Fibroblast of skin of abdomen (primary cell): ENCODE measurements at places on chromosomes 11 and 22.
A peak's percentile ranks its signal among the peaks of the same experiment; 100 is the strongest.

GRCh38 chr11:23480736-23481135 lies 620.5 kb upstream of the CCDC179 start:
- no peak for DNase-seq

DNA sequence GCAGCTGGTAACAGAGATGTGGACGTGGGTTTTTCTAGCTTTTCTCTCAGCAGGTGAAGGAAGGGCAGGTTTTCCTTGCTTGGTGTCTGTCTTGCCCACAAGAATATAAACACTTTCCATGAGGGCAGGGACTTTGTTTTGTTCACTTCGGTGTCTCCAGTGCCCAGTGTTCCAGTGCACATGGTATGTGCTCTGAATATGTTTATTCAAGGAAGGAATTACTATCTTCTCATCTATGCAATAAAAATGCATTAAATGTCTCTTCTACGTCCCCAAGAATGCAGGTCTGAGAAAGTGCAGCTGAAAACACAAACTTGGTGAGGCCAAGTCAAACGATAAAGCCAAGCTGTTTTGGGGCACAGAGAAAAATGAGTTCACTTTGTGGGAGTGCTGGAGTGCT lies 56.3 kb upstream of the PLET1 start:
- no peak for DNase-seq

DNA sequence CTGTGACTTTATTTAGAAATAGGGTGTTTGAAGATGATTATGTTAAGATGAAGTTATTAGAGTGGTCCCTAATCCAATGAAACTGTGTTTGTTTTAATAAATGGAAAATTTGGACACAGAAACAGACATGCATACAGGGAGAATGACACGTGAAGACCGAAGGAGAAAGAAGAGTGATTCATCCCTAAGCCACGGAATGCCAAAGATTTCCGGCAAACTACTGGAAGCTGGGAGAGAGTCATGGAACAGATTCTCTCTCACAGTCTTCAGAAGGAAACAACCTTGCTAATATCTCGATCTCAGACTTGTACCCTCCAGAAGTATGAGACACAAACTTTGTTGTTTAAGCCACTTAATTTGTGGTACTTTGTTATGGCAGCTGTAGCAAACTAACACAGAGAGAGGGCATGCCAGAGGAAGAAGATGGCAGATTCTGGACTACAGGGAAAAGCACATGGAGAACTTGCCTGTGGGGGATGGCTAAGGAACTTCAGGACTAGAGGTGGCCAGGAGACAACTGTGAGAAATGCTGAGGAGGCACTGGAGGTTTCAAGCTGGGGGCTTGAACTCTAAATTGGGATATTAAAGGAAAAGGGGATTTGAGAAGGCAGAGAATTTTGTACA lies 733.5 kb upstream of the CCDC90B start:
- peak; percentile 81 for DNase-seq

- no peak for DNase-seq
These were observed 159.7 kb downstream of the DBX1 start for GRCh38 chr11:20000351-20001134.

DNA sequence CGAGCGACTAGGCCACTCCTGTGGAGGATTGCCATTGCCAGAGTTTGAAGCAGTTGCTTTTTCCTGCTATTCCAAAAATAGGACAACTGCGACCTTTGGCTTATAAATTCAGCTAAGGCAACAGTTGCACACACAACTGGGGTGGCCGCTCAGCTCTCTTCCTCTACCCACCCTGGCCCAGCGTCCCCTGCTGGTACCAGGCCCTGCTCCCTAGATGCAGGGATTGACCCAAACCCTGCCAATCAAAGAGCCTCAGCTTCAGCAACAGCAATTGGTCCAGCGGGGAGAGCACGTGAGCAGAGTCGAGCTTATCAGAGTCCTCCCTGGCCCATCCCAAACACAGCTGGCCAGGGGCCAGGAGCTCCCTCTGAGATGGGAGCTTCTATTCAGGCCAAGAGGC lies 22.0 kb upstream of the CABP2 start:
- no peak for DNase-seq

GRCh38 chr11:82076126-82076525 lies 657.5 kb downstream of the FAM181B start:
- no peak for DNase-seq

DNA sequence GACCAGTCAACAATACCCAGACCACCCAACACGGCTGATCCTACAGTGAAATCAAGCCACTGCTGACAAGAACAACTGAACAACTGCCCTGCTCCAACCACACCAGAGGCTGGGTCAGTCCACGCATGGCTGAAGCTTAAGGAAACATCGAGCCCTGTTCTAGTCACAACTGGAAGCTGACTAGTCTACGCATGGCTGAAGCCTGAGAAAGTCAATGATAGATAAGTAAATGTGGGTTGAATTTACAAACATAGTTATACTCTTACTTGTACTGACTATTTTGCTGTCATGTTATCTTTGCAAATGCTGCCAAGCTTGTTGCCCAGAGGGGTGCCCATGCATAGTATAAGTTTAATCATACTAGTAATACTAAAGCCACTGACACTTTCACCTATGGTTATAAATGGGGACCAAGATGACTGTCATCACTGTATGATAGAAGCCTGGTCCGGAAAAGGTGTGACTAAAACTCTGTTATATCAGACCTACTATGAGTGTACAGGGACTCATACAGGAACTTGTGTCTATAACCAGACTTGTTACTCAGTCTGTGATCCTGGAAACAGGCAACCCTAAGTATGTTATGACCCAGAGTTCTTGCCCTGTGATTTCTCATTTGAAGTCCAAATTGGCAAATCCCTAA lies 43.4 kb upstream of the GLYAT start:
- DNase-seq: no peak

- DNase-seq: no peak
These were observed 3.3 kb downstream of the TMEM132A start for GRCh38 chr11:60927600-60927999.

DNA sequence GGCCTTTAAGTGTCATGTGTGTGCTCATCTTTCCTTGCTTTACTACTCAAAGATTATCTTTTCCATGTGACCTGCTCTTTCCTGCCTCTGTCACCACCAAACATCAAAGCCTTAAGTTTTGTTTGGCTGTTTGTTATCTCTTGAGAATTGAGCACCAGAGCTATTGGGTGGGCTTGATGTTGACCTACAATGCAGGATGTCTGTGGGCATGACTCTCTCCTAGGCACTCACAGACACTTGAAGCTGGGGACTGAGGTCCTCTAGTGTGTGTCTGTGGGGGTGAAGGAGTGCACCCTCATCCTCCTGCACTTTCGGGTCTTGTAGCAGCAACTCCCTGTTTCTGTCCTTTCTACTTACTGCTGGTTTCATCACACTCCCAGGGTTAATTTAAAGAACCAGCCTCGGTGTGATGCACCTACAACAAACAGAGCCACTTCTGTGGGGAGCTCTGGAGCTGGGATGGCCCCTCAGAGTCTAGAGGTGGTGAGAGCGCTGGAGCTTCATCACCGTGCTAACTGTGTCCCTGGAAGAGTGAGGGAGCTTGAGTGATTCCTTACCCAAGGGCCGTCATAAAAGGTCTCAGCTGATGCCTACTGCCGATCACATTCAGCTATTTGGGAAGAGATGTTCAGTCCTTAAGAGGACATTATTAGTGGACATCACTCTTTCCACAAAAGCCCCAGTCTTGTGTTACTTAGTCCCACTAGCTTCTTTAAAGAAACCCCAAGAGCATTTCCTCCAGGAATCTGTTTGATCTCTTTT lies 56.3 kb downstream of the LRRC74B start:
- DNase-seq: peak; percentile 13

GRCh38 chr11:115222218-115222862 lies 281.9 kb downstream of the CADM1 start:
- peak; percentile 88 for DNase-seq

DNA sequence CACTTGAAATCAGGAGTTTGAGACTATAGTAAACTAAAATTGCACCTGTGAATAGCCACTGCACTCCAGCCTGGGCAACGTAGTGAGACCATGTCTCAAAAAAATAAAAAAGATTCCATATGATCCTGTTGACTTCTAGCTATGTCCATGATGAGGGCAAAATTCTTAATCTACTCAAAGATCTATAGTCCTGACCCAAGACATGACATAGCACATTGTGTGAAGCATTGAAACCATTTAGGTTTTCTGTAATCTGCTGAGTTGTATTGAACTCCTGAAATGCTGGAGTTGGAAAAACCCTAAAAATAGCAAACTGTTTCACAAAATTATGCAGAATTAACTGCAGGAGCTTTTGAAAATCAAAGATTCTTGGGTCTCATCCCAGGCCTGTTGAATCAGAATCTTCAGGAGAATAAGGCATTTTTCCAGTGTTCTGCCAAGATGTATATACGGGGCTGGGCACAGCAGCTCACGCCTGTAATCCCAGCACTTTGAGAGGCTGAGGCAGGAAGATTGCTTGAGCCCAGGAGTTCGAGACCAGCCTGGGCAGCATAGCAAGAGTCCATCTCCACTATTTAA lies 29.8 kb upstream of the LDHA start:
- no peak for DNase-seq

GRCh38 chr11:11265320-11265719 lies 87.7 kb downstream of the CSNK2A3 start:
- no peak for DNase-seq

- peak; percentile 73 for DNase-seq
These were observed 19.6 kb downstream of the CKAP5 start for GRCh38 chr11:46826310-46827044.

GRCh38 chr11:34904421-34904955 lies 11.7 kb downstream of the APIP start:
- no peak for DNase-seq

DNA sequence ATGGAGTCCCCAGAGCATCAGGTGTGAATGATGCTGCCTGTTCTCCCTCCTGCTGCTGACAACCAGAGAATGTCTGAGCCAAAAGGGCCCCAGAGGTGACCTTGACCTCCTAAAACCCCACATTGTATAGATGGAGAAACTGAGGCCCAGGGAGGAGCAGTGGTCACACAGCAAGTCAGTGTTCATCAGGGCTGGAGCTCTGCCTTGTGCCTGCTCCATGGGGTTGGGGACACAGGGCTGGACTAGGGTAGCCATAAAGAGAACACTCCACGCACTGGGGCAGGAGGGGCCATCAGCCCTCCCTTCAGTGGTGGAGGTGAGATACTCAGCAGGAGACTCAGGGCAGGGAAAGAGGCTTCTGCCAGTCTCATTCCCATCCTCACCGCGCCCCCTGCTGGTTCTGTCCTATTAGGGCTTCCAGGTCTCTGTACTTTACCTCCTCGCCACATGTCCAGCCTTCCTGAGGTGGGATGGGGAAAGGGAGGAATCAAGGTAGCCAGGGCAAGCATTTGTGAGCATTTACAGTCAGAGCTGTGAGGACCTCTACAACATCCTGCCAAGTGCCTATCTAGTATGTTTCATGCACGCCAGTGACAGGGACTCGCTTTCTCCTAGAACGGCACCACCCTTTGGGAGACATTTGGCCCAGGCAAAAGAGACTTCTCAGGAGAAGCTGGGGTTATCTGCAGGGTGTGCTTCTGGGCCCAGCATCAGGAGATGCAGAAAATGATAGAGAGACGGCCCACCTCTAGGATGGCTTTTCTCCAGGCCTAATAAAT lies 43.2 kb downstream of the NEU3 start:
- peak; percentile 58 for DNase-seq

- DNase-seq: no peak
These were observed 1511.1 kb downstream of the BRD1 start for GRCh38 chr22:48316257-48317250.

DNA sequence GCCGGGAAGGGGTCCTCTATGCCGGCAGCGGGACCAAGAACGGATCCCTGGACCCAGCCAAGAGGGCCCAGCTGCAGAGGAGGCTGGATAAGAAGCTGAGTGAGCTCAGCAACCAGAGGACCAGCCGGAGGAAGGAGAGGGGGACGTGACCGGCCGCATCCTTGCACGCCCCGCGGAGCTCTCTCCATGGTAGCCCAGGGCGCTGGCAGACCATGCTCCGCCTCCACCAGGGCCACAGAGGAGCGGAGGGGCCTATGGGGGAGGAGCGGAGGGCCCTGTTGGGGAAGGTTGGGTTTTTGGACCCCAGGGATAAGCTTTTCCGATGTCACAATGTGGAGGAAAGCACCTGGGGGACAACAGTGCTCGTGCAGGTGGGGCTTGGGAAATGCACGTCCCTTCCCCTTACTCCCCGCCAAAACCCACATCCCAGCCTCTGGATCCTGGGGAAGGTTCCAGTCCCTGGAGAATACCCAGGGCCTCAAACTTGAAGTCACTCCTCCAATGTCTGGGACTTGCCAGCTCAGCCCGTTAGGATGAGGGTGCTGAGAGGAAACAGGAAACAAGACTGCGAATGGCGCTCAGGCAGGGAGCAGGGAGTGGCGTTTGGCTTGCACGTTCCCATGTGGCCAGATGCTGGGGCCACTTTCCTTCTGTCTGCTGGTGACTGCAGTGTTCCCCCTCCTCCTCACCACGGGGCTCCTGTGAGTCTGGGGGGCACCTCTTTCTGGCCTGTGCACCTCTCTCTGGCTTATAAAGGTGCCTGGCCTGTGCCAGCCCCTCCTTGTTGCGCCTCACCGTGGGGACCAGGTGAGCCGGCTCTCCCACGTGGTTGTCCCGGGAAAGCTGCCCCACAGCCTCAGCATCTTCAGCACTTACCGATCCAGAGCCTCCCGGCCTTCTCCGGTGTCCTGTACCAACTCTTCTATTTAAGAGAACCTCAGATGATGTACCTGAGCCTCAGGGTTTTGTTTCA lies 36.2 kb downstream of the IGHMBP2 start:
- no peak for DNase-seq

DNA sequence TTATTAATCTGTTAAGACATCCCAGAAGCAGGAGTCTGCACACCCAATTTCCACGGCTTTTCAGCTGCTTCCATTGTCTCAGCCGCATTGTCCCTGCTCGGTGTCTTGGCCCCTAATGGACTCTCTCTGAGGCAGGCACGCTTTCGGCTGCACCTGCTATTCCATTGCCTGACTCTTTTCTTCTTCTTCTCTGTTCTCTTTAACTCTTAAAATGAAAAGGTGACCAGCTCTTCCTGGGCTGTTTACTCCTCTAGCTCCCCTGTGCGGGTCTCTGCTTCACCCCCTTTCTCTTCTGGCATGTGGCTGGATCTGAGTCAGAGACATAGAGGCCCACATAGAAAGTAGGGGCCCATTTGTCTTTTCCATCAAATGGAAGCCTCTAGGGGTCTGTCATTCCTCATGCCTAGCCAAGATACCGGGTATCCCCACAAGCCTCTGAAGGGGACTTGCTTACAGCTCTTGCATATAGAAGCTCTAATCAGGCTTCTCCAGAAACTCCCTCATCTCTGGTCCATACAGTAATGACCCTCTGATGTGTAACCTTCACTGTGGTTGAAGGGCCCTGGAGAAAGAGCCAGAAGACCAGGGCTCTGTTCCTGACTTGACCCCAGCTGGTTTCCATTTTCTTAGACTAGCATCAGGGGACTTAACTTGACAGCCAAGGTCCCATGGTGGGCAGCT lies 243.9 kb downstream of the ST3GAL4 start:
- no peak for DNase-seq

DNA sequence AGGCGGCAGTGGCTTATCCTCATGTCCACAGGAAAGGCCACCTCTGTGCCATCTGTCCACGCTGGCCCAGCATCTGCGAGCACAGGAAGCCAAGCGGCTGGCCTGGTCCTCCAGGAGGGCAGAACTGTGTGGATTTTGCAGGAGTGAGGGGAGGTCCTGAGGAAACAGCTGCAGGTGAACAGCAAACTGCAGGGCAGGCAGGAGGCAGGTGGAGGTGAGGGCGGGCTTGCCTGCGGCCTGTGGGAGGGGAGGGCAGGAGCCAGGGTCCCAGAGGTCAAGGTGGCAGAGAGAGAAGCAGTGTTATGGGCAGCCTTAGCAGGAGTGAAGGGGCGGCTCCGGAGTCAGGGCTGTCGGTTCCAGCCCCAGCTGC lies 369.7 kb downstream of the SHANK2 start:
- DNase-seq: no peak
